ENCODE measurements at places on chromosomes 1 and 21. TPM values are rescaled to one million over a fixed set of nuclear protein-coding genes. Genes with fewer than 3 reads are reported as not detected.

DNA sequence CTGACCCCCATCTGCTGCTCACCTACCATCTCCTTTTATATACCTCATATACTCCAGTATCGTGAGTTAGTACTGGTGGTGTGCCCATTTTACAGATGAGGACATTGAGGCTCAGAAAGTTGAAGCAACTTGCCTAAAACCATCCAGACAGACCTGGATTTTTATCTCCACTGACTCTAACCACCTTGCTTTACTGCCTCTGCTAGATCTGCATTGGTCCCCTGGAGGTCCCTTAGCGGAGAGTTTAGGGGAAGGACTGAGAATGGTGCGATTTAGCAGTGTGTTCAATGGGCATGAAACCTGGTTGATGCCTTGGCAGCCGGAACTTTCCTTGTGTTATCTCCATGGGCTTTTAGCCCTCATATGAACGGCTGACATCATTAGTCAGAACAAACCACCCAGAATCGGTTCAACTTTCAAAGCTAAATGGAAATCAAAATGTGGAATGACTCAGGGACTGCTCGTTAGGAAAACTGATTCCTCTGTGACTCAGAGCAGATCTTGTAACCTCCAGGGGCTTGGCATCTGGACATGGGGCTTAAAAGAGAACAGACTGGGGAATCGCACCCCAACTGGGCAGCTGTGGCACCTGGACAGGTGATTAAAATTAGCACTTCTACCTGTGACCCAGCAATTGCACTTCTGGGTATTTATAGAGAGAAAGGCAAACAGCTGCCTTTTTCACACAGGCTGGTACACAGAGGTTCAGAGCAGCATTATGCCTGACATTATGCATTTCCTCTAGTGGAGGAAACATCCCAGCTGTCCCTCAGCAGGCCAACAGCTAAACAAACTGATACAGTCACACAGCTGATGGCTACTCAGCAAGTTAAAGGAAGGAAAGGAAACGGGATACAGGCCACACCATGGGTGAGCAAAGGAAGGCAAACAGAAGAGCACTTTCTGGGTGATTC is 25.3 kb downstream of the TMEM51 start:
- DNase-seq: peak; percentile 55

The RPL22 gene
- total RNA-seq: 222 TPM

DNA sequence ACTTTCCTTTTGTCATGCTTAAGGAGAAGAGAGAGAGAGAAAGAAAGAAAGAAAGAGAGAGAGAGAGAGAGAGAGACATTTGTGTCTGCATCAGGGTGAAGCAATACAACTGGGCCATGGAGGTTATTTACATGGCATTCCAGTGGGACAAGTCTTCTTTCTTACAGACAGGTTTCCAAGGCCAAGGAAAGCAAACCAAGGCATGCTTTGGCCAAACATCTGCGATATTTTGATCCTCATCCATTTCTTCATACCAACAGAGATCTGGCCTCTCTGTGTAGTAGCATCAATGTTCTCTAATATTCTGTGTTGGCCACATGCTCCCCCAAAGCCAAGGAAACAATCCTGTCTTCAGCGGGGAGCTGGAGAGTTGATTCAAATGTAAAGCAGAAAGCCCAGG is 292.1 kb downstream of the SETD4 start:
- no peak for DNase-seq

- no peak for DNase-seq
These were observed 49.4 kb downstream of the ERG start for GRCh38 chr21:38448671-38449385.

GRCh38 chr1:10538646-10539355 is 64.1 kb downstream of the PEX14 start:
- DNase-seq: no peak

DNA sequence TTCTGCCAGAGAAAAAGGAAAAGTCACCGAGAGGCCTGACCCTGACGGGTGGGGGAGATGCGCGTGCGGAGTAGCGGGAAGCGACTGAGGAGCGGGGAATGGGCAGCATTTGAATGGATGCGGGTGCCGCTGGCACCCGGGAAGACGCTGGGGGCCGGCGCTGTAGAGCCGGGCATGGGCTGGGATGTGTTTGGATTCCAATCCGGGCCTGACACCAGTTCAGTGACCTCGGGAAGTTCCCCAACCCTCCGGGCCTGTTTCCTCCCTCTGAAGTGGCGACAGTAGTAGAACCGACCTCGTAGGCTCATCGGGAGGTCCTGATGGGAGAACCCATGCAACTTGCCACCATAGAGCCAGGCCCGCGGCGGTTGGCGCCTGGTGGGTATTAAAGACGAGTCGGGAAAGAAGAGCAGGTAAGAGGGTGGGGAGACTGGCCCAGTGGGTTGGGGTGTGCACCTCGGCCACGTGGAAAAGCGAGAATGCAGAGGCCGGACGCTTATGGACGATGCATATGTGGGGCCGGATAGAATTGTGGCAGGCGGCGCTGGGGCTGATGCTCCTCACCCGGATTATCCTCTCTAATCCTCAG is 642 bp upstream of the SLC16A1 start:
- no peak for DNase-seq
